ENCODE measurements at places on chromosomes 2 and 18.

DNA sequence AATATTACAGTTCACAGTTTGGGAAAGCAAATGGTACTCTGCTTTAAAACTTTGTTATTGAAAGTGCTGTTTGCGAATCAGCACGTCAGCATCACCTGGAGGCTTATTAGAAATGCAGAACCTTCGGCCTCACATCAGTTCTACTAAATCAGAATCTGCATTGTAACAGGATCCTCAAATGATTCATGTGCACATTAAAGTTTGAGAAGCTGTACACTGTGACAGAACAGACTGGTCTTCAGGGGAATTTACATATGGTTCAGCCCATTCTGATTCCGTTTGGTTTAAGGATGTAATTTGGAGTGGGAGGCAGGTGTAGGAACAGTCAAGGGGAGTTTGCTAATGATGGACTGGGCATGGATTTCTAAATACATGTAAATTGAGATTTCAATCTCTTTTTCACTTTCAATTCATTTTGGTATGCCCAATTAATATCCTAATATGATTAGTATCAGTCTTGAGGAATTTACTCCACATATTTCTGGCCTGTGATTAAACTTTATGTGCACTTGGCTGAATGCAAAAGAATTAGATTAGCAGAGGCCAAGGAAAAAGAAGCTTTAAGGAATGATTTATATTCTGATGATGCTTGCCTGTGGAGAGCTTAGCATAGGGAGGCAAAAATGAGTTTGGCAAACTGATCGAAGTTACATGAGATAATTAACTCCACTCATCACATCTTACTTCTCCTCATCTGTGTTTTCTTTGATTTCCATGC lies 248.8 kb downstream of the XIRP2 start:
- no peak for DNase-seq

- no peak for DNase-seq
These were observed 117.6 kb downstream of the TWIST2 start for GRCh38 chr2:238965371-238966071.

GRCh38 chr2:236693531-236693930 lies 123.9 kb downstream of the ACKR3 start:
- DNase-seq, result no peak

GRCh38 chr2:184692141-184692734 lies 93.9 kb downstream of the ZNF804A start:
- DNase-seq, result peak; percentile 13

- DNase-seq, result no peak
These were observed at the start of gene C2orf66 for GRCh38 chr2:196809260-196809659. TSS of gene C2orf66 (minus strand) at chr2:196809355. CDS start at chr2:196809336, 19 bp downstream.

DNA sequence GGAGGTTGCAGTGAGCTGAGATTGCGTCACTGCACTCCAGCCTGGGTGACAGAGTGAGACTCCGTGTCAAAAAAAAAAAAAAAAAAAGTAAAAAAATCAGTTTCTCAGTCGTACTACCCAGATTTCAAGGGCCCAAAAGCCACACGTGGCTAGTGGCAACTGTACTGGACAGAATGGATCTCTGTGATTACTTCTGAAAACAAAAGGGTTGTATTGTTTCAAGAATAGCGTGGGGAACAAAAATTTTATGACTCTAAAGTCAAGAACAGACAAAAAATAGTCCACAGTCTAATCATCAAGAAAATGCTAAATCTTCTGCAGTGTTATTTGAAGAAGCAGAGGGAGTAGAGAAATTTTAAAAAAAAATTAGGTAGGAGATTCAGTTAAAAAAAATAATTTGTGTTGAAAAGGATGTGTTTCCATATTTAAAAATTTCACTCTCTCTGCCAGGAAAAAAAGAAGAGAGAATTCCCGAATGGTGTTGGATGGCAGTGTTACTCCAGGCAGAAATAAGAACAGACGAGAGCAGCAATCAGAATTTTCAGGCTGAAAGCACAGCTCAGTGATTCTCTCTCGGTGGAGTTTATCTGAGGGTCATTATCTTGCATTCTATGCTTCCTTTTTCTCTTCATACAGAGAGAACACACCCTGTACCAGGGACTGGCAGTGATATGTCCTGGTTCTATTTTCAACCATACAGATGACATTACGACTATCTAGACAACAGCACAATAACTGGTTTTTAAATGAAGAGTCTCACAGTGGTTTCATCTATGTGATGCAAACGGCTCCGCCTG lies 61.8 kb downstream of the CABYR start:
- no peak for DNase-seq

DNA sequence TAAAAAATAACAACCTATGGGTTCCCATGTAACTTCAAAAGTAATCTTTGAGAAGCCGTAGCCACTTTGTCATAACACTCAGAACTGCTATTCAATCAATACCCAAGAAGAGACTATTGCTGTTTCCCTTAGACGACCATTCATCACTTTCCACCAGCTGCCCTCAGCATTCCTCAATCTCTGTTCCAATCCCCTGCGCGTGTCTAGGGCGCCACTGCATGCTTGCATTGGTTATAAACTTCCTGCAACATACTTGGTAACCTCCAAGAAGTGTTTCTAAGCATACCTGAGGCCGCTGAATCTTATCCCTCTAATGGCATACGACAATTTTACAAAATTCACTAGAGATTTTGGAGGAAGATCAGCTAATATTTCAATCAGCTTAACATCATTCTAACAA lies 134.2 kb downstream of the LAMA1 start:
- no peak for DNase-seq

DNA sequence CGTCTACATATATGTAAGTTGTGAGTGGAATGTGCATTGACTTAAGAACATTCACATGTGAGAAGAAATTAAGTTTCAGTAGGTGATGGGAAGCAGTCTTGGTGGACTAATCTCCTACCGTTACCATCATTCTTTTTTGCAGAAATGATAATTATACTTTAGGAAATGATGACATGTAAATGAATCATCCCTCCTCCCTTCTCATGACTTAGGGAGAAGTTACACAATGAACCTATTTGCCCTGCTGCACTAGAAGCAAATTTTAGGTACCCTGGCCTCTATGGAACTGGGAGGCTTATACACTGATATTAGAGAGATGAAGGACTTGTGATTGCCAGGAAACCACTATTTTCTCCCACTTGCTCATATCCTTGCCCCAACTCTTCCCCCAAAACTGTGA lies 214.2 kb downstream of the CALCRL start:
- no peak for DNase-seq

GRCh38 chr2:159409116-159409800 lies 122.8 kb upstream of the WDSUB1 start:
- DNase-seq, result no peak

GRCh38 chr2:172894689-172895387 lies 159.2 kb downstream of the RAPGEF4 start:
- no peak for DNase-seq

DNA sequence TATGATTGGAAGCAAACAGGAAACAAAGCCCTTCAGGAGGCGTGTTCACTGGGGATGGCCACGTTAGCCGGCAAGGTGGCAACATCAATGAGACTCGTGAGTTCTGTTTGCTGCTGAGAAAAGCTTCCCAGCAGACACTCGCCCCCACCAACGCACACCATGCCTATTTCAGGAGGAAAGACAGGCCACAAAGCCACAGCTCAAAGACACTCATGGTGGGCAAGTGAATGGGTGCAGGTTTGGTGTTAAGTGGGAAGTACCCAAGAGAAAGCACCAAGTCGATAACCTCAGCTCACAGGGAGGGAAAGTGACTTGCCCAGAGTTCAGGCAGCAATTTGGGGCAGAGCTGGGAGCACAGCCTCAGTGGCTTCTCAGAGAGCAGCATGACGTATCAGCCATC lies 10.5 kb upstream of the MTERF4 start:
- DNase-seq, result no peak

DNA sequence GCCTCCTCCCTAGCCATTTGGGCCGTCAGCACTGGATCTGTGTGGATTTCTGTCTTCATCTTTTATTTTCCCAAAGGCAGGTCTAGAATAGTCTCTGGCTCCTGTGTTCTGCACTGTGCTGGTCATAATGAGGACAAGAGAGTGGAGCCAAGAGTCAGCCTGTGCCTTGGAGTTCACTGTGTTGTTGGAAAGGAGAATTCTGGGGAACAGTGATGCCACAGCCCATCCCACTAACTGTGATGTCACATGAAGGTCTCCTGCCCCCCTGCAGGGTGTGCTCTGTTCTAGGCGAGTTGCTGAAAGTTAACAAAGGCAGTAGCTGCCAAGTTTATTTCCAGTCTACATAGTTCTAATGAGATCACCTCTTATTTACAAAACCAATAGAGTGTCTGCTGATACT lies 248.5 kb downstream of the TPGS2 start:
- DNase-seq, result no peak

DNA sequence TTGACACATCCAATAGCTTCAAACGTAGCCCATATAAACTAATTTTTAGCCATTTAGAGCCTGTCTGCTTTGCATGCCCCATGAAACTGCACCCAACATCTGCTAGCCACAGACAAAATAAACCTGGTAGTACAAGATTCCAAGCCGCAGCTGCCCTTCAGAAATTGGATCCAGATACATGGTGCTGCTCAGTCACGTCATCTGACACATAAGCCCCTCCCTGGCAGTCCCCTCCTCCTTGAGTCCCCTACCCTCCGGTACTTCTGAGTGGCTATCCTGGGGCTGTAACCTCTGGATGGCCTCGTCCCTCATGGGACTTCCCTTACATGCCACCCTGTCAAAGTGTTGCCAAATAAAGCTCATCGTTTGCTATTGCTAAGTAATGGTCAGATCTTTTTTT lies 33.8 kb downstream of the PROC start:
- no peak for DNase-seq

DNA sequence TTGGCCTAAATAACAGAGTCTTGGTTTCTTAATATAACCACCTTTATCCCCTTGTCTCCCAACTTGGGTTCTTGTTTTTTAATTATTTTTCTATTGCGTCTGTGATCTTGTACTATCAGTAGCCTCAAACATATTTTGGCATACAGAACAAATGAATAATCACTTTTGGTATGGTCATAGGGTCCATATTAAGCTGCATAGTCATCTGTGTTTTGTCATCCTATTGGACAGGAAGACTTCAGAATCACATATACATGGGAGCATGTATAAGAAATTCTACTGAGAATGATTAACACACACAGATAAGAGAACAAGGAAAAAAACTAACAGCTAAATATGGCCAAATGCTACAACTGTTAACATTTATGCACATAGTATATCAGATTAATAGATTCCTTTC lies 126.0 kb downstream of the MEP1B start:
- no peak for DNase-seq

GRCh38 chr2:68238955-68239822 lies 13.1 kb downstream of the PPP3R1 start:
- DNase-seq, result no peak

- no peak for DNase-seq
These were observed 7.6 kb upstream of the PRSS56 start for GRCh38 chr2:232512602-232513001.

- DNase-seq, result peak; percentile 75
These were observed 130.9 kb downstream of the EXOC6B start for GRCh38 chr2:72694715-72695496.

GRCh38 chr2:79771493-79771892 lies 258.6 kb downstream of the CTNNA2 start:
- no peak for DNase-seq

DNA sequence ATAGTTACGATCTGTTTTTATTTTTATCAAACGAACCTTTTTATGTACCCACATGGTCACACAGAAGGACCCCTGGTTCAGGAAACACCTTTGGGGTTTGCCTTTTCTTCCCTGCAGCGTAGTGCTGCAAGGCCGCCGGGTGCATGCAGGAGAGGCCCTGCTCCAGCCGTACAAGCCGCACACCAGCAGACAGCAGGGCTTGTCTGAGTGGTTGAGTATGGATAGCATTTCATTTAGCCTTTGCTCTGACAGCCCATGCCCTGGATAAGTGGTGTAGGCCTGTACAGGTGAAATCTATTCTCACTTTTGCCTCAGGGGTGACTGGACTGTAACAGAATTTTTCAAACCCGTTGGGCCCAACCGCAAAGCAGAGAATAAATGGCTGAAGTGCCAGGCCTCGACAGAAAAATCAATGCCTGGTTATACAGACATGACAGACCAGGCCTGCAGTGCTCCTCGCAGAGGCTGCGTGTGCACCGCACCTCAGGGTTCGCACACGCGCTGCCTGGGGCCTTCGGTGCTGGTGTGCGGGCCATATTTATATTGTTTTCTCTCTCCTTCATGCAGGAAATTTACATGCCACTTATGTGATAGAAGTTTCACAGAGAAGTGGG lies 279.1 kb downstream of the ZNF407 start:
- DNase-seq, result no peak

- no peak for DNase-seq
These were observed 3.3 kb downstream of the KLHL30 start for GRCh38 chr2:238141541-238142318.

GRCh38 chr2:79189465-79189864 lies 29.9 kb upstream of the REG3A start:
- DNase-seq, result no peak

- no peak for DNase-seq
These were observed 235.5 kb downstream of the HDAC4 start for GRCh38 chr2:239165206-239165831.

- no peak for DNase-seq
These were observed 54.8 kb upstream of the CREB1 start for GRCh38 chr2:207474863-207475485.

DNA sequence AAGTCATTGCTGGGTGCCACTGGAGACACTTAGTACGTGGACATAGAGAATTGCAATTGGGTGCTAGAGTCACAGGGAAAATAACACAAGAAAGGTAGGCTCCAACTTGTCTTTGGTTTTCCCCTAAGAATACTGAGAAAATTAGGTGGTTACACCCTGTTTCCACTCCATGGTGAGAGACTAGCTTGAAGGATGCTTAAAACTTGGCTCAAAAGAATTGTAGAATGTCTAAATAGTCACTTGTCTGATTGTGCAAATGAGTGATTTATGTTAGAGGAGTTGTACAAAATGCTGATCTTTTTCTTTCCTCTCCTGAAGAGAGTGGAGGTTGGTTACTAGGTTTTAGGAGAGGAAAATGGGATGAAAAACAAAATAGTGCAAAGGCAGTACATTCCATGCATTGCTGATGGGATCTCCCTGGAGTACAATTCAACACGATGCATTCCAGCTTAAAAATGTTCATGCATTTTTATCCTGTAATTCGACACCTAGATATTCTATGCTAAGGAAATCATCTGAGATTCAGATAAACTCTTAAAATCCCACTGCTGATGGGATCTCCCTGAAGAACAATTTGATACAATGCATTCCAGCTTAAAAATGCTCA lies 2.2 kb upstream of the SERPINB12 start:
- peak; percentile 26 for DNase-seq

- DNase-seq, result no peak
These were observed 29.8 kb upstream of the LAMA1 start for GRCh38 chr18:7147399-7147798.

- no peak for DNase-seq
These were observed 72.3 kb downstream of the CMPK2 start for GRCh38 chr2:6793371-6793770.

GRCh38 chr2:138814123-138814898 lies 34.1 kb upstream of the NXPH2 start:
- no peak for DNase-seq

DNA sequence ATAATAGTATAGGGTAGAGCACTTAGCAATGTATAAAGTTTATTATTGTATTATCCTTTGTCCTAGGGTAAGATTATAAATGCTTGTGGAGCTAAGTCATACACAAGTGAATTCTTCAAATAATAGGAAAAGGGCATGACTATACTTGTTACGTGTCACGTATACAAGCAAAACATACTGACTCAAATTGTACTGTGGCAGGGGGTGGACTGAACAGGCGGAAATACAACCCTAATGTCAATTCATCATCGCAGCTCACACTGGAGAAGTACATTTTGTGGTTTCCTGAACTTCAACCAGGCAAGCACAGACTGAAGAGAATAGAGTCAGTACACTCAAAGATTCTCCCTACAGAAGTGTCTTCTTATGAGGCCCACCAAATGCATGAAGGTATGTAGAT lies 201.0 kb downstream of the MBD2 start:
- DNase-seq, result peak; percentile 19
